ENCODE measurements at places on chromosomes 16 and 17. TPM values are rescaled to one million over a fixed set of nuclear protein-coding genes. Genes with fewer than 3 reads are reported as not detected.

SCGB1C2 gene
- total RNA-seq: not detected

ADORA2B gene
- 9.8 TPM for total RNA-seq

HOXB2 gene
- 23.3 TPM for total RNA-seq

IL34 gene
- total RNA-seq: 0.23 TPM

KRT40 gene
- not detected for total RNA-seq

ACSM5 gene
- total RNA-seq: not detected

AGRP gene
- total RNA-seq: not detected

KIFC3 gene
- 62.2 TPM for total RNA-seq

CCL2 gene
- 238 TPM for total RNA-seq

RNF222 gene
- not detected for total RNA-seq

NXPH3 gene
- total RNA-seq: 2.0 TPM

TOP2A gene
- total RNA-seq: 149 TPM

ZSCAN10 gene
- not detected for total RNA-seq

NLRC5 gene
- total RNA-seq: 20.1 TPM

Data from endothelial cell of umbilical vein (primary cell).